ENCODE measurements at places on chromosomes 1 and 21.

DNA sequence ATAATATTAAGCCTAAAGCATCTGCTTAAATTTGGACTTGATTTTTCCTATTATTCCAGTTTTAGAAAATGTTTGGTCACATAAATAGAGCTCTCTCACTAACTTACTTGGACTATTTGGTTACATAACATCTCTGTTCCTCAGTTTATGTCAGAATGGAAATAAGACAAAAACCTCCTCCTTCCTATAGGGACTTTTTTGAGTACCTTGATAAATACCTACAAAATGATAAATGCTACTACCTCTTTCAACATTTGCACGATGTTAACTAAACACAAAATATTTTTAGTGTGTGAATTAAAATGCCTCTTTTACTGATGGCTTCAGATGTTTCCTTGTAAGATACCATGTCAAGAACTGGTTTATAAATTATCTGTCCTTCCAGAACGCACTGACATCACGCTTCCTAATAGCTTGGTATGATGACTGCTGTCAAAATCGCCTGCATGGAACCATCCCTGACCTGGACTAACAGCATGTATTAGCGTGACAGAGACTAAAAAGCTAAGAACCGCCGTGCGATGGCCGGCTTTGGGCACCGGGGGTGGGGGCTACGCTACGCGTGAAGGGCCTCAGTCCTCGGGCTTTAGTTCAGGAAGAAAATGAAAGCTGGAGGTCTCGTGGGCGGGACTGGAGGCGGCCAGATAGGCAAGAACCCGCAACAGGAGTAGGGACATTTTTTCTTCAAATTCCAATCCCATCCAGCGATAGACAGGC lies 133.2 kb upstream of the BARHL2 start:
- DNase-seq = peak; percentile 14

- DNase-seq = peak; percentile 52
These were observed 10.0 kb upstream of the LBR start for GRCh38 chr1:225437710-225438437.

- no peak for DNase-seq
These were observed 82.7 kb upstream of the ZBTB18 start for GRCh38 chr1:243968413-243968812.

GRCh38 chr1:35592991-35593769 lies 20.1 kb downstream of the TFAP2E start:
- no peak for DNase-seq

DNA sequence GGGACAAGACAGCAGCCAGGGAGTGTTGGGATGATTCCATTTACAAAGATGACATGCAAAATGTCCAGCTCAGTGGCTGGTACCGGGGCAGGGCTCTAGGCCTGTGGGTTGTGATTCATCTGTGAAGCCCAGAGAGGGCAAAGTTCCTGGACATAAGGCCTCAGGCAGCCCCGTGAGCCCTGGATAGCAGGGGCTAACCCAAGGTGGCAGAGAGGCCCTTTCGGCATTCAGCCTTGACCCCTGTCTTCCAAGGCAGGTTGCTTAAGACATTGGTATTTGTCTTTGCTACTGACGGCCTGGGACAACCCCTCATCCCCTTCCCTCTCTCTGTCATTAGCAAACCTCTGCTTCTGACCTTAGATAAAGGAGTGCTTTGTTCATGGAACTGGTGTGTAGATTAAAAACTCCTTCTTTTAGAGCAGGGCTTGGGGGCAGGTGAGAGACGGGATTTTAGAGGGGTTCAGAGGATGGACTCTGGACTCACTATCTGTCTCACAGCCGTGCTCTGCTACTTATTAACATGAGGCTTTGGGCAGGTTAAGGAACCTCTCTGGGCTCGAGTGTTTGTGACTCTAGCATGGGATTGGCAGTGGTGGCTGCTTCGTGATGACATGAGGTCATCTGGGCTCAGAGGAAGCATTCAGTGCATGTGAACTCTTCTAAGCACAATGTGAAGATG lies 36.3 kb downstream of the TMEM51 start:
- DNase-seq = peak; percentile 67

- DNase-seq = peak; percentile 69
These were observed 10.7 kb upstream of the COL16A1 start for GRCh38 chr1:31714442-31715086.

- DNase-seq = no peak
These were observed 195.6 kb downstream of the ZNF326 start for GRCh38 chr1:90190523-90190922.

DNA sequence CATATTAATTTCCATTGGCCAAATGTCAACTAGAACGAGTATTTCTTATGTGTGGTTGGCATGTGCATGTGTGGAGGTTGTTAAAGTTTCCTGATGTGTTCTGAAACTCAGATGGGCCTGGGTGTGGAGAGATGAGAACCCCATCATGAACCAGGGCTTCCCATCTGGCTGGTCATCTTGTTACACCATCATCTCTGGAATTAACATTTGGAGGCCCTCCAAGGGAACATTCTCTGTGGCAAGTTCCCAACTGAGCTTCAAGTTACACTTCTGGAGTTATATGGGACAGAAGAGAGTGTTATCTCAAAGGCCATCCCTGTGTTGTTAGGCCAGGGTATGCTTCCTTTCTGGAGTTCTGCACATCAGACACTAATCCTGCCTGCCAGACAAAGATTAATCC lies 183.6 kb downstream of the TTLL7 start:
- no peak for DNase-seq

- peak; percentile 23 for DNase-seq
These were observed 20.0 kb upstream of the GPR153 start for GRCh38 chr1:6280761-6281451.

DNA sequence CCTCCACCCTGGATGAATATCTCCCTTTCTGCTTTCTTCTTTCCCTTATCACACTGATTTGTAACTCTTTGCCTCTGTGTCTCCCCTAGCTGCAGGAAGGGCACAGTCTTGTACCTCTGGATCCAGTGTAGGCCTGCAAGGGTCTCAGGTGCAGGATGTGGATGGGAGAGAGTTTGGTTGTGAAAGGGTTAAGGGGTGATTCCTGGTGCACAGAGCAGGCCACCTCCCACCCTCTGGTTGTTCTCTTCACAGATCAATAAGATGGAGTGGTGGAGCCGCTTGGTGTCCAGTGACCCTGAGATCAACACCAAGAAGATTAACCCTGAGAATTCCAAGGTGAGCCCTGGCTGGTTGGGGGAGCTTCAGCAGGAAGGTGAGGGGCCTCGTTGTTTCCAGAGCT lies 15.1 kb downstream of the KDF1 start:
- DNase-seq = no peak

DNA sequence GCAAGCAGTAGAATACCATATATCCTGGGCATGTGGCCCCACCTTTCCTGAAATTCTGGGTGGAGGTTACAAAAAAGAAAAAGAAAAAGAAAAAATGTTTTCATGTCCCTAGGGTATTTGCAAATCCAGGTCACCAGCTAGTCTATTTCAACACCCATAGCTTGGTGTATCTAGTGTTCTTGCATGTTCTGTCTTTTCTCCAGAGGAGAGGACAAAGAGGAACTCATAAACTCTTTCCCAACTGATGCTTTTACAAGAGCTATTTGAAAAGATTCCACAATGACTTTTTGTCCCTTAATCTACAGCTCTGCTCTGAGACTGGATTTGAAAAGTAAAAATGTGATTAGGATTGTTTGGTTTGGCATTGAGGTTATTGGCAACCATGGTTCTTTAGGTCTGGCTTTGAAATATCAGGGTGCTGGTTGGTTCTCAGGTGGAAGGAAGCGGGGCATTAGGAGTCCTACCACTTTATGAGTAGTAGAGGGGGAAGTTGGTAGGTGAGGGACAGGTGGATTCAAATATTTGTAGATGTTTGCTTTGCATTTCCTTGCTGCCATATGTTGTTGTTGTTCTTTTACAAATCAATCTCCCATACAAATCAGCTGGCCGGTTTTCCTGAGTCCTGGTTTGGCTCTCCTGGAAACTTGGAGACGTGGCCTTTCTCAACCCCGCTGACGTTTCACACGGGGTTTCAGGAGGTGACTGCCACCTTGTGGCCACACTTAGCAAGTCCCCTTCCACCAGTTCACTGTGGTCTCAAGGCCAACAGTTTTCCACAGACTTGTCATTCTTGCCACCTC lies 126.7 kb upstream of the KIAA0040 start:
- DNase-seq = peak; percentile 71

DNA sequence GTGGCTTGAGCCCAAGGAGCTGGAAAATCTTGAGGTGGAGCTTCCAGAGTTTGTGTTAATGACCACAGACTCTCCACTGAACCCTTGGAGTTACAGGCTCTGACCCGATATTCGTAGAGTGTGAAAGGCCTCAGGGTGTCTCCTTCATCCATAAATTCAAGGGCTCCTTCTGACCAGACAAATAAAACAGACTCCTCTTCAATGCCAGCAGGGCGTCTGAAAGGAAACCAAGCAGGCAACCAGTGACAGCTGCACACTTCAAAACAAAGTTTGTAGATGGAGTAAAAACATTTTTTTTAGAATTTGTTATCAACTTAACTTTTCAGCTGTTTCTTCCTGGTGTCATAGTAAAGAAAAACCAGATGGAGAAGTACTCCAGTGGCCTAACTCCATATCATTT lies 161.1 kb downstream of the KCTD3 start:
- DNase-seq = no peak

- no peak for DNase-seq
These were observed 3.4 kb downstream of the TMEM240 start for GRCh38 chr1:1536938-1537546.

GRCh38 chr1:5818755-5819154 lies 173.5 kb downstream of the NPHP4 start:
- no peak for DNase-seq

DNA sequence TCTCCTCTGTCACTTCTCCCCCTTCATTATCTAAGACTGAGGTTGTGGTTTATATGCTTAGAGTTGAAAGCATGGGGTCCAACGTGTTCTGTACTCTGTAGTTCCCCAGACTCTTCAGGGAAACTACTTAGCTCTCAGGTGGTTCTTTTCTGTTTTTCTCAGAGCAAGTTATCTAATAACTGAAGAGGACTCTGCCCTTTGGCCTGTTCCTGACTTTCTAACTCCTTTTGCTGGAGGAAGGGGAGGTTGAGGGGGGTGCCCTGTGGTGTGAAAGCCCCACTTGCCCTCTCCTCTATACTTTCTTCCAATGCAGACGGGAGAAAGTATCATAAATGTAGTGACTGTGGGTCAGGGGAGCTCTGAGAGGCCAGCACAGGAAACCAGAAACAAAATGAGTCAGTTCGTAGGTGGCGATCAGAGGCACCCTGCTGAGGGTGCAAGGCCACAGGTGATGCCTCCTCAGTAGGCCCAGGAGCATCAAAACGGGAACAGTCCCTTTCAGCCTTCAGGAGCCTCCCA lies 5.0 kb downstream of the SLC25A44 start:
- no peak for DNase-seq

DNA sequence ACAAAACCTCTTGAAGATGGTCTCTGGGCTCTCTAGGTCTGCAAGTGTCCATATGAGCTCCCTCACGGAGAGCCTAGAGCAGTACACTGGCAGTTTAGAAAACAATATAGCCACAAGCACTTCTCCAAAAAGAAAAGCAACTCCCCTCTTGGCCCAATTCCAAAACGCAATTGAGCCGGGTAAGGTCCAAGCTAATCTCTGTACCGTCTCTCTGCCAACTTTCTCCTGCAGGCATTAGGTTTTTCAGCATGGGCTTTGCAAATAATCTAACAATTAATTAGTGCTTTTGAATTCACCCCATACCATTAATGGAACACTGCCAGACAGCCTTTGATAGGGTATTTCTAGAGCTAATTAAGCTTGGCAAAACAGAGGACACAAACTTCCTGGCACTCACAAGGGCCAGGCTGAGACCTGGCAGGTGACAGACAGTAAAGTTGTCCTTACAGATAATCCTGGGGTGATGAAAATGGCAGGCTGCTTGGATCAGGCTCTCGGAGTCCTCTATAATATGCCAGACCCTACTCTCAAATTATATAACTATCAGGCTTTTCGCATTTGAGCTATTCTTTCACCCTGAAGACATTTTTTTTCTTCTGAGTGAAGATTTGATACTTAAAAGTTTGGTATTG lies 39.8 kb downstream of the TGFBR3 start:
- DNase-seq = peak; percentile 18

DNA sequence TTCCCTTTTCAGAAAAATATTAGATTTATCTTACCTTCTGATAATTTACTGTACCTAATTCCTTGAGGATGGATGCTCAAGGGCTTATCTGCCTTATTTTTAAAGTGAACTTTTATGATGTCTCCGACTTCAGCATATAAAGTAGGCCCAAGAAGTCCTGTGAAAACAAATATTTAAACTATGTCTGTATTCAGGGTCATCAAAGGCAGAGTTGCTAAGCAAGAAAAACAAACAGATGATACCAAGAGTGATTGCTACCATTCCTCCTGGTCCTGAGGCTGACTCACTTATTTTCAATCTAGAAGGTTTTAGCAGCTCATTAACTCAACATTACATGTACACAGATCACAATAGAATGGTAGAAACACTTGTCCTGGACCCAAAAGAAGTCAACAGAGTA lies 14.1 kb downstream of the F5 start:
- peak; percentile 66 for DNase-seq

DNA sequence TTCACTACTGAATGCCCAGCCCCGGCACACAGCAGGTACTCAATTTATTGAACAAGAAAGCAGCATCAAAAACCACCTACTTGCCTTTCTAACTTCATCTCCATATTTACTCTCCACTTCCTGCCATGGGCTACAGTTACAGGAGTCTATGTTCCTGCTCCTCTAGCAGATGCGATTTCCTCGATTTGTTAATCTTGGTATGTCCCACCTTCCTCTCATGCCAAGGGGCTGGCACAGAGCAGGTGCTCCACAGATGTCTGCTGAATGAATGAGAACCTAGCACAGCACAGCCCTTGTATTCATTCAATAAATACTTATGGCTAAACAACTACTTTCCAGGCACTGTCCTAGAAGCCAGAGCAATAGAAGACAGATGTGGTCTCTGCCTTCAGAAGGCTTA lies 12.2 kb downstream of the PAFAH2 start:
- no peak for DNase-seq

DNA sequence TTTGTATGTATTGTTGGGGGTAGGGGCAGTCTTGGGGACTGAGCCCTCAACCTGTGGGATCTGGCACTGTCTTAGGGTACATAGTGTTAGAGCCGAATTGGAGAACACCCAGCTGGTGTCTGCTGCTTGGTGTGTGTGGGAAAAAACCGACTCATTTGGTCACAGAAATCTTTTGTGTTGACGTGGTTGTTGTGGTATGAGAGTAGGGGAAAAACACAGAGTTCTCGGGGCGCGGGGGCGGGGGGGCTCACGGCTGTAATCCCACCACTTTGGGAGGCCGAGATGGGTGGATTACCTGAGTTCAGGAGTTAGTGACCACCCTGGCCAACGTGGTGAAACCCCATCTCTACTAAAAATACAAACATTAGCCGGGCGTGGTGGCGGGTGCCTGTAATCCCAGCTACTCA lies 15.3 kb upstream of the SRSF10 start:
- no peak for DNase-seq
